Naive thymus-derived CD4-positive, alpha-beta T cell (primary cell): ENCODE measurements at places on chromosomes 5 and 9.

DNA sequence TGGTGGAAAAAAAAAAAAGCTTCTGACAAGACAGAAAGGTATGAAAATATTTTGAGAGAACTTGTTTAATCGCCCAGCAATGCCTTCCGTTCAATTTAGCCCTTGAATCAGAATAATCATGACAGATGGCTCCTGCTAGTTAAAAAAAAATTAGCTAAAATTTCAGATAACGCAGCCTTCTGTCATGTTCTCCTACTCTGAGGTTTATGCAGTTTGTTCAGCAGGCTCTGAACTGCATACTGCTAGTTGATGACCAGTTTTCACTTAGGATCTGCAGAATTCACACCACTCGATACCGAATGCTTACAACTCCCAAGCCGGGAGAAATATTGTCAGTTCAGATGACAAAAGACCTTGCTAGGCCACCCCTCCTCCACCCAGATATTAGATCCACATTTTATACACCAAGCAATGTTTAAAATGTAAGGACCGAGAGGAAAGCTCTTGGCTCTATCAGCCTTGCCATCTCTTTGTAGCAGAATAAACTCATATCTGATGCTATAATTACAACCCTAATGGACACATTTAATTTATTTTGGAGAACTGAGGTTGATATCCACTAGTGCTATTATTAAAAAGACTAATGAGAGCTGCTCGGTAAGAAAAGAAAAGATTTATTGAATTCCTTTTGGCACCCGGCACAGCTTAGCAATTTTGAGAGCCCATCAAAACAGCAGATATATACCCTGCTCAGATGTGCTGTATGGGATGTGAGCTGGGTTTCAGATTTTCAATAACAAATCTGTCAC lies 322.8 kb downstream of the GLIS3 start:
- H3K27me3 ChIP-seq: no peaks in the 10 kb centered on the region
- DNase-seq: no peak
- H3K4me1 ChIP-seq: no peaks in the 10 kb centered on the region
- H3K27ac ChIP-seq: no peak overlapping the region

GRCh38 chr5:99795031-99795430 lies 740.1 kb upstream of the FAM174A start:
- no peak overlapping the region for H3K4me3 ChIP-seq
- no peaks in the 10 kb centered on the region for H3K27me3 ChIP-seq
- H3K4me1 ChIP-seq: no peaks in the 10 kb centered on the region
- no peak for DNase-seq
- H3K27ac ChIP-seq: no peak overlapping the region

DNA sequence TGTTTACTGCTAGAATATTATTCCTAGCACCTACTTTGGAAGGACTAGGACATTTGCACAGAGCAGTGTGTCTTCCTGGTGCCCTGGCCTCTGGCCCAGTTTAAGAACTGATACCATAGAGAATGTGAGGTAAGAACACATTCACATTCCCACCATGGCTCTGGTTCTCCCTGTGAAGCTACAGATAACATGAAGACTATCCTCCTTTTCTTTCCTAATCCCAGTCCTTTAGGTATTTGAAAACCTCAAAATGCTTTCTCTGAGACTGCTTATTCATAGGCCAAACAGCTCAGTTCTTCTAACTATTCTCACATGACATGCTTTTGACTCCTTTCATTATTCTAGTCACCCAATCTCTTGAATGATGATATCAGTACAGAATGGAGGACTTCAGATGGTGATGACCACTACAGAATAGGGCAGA lies 11.9 kb downstream of the FAM219A start:
- no peak overlapping the region for H3K4me3 ChIP-seq
- no peak for DNase-seq
- no peak overlapping the region for H3K27ac ChIP-seq
- no peaks in the 10 kb centered on the region for H3K27me3 ChIP-seq
- H3K36me3 ChIP-seq: no peaks in the 10 kb centered on the region

DNA sequence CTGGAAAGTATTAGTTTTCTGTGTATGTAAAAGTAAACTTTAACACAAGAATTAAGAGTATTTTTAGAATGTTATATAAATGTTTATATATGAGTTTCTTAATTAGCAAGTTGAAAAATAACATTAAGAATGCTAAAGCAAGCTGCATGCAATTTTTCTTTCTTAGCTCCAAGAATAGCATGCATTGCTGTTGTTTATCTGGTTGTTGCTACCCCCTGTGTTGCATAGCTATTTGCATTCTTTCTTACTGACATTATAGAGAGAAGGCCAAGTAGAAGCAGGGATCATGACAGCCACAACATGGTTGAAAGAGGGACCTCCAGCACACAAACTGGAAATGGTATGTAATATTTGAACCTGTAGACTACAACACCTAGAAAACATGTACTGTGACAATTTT lies 94.8 kb downstream of the ERCC6L2 start:
- no peaks in the 10 kb centered on the region for H3K27me3 ChIP-seq
- no peak for DNase-seq
- H3K36me3 ChIP-seq: no peaks in the 10 kb centered on the region
- H3K4me1 ChIP-seq: no peaks in the 10 kb centered on the region
- H3K27ac ChIP-seq: no peak overlapping the region

DNA sequence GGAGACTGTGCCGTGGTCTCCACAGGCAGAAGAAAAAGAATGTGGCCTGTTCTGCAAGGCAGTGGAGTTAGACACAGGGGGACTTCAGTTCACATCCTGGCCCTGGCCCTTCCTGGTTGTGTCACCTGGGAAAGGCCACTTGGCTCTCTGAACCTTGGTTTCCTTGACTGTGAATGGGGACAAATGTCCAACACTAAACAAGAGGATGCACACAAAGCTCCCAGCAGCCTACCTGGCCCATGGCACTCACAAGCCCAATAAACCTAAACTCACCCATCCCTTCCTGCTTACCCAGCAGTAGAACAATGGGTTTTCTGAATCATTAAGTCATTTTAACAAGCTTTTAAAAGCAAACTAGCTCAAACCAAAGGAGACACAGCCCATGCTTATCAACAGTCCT lies 103.9 kb downstream of the FRMD3 start:
- H3K4me1 ChIP-seq: no peaks in the 10 kb centered on the region
- H3K27me3 ChIP-seq: no peaks in the 10 kb centered on the region
- H3K36me3 ChIP-seq: no peaks in the 10 kb centered on the region
- DNase-seq: no peak
- no peak overlapping the region for H3K27ac ChIP-seq

GRCh38 chr9:123453831-123454321 lies 97.9 kb downstream of the CRB2 start:
- H3K27ac ChIP-seq: no peak overlapping the region
- no peak overlapping the region for H3K4me3 ChIP-seq
- H3K4me1 ChIP-seq: no peaks in the 10 kb centered on the region
- no peaks in the 10 kb centered on the region for H3K27me3 ChIP-seq

DNA sequence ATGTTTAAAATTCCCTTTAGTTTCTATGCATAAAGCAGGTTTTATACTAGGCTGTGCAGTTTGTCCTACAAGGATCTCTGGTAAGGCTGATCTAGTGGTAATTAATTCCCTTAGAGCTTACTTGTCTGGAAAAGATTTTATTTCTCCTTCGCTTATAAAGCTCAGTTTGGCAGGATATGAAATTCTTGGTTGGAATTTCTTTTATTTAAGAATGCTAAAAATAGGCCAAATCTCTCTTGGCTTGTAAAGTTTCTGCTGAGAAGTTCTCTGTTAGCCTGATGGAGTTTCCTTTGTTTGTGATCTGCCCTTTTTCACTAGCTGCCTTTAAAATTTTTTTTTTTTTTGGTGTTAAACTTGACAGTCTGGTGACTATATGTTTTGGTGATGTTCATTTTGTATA lies 237.1 kb upstream of the TLE4 start:
- H3K36me3 ChIP-seq: no peaks in the 10 kb centered on the region
- no peak overlapping the region for H3K27ac ChIP-seq
- H3K27me3 ChIP-seq: no peaks in the 10 kb centered on the region
- no peak for DNase-seq
- no peaks in the 10 kb centered on the region for H3K4me1 ChIP-seq

DNA sequence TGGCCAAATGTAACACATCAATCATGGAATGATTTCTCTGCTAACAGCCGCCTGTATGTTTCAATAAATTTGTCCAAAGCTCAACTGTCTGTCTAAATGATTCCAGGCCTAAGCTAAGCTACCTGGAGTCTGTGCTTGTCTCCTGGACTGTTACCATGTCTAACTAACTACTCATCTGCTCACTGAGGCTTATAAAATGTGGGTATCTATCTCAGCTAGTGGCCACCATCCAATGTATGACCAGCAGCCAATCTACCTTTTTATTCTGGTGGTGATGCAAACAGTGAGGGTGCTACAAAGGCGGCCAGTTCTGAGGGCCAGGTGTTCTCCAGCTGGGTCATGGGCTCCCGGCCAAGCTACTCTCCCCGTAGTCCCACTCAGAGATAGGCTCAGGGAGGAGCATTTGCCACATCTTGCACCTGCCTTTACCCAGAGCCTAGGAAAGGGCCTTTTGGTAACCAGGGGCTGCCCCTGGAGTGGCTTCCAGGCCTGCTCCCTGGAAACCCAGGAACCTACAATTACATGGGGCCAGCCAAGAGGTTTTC lies 59.1 kb downstream of the PFDN1 start:
- H3K36me3 ChIP-seq: no peaks in the 10 kb centered on the region
- DNase-seq: no peak
- no peak overlapping the region for H3K4me3 ChIP-seq

- no peak for DNase-seq
- no peaks in the 10 kb centered on the region for H3K4me1 ChIP-seq
- no peak overlapping the region for H3K27ac ChIP-seq
- H3K36me3 ChIP-seq: no peaks in the 10 kb centered on the region
These were observed 129.6 kb upstream of the PRLR start for GRCh38 chr5:35359859-35360258.
